NCI-H1694 treated with DMSO at 0.1 percent for 48 hours (cell line): ENCODE measurements at places on chromosomes 7 and 10.
A peak's percentile ranks its signal among the peaks of the same experiment; 100 is the strongest.

DNA sequence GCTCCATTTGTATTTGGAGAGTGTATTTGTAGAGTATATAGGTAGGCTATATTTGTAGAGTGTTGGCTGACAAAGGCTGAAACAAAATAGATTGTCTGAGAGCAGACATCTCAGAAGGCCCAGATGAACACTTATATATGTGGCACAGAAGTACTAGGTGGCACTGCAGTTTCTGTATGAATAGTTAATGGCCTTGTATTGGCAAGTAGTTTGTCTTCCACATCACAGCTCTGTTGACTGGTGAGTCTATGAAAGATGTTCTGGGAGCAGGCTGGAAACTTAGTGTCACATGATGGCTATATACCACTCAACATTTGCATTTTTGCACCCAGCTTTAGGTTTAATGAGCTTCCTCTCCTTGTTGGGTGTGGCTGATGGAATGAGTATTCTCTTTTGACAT, 51.9 kb downstream of the CCNY start:
- no peak for DNase-seq

DNA sequence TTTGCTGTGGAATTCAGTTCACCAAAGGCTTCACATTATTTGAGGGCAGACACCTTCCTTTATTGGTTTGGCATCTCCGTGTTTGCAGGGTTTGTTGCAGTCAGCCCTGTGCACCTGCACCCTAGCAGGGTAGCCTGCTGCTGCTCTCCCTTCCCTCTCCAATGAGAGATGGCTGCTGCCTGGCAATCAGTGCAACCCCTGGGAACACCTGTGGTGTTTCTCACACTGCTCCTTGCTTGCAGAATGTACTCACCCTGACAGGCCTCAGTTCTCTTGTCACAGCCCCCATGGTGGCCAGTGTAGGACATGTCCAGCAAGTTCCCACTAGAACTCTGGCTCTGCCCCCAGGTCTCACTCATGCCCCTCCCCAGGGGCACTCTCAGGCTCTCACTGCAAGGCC, 12.1 kb upstream of the PPIA start:
- no peak for DNase-seq

- no peak for DNase-seq
Observed at GRCh38 chr7:17758008-17758407, 182.3 kb downstream of the SNX13 start.

- DNase-seq: no peak
Observed at GRCh38 chr10:97063983-97064837, 121.5 kb downstream of the SLIT1 start.

GRCh38 chr7:105871142-105871541, 5.3 kb downstream of the ATXN7L1 start:
- DNase-seq: no peak

DNA sequence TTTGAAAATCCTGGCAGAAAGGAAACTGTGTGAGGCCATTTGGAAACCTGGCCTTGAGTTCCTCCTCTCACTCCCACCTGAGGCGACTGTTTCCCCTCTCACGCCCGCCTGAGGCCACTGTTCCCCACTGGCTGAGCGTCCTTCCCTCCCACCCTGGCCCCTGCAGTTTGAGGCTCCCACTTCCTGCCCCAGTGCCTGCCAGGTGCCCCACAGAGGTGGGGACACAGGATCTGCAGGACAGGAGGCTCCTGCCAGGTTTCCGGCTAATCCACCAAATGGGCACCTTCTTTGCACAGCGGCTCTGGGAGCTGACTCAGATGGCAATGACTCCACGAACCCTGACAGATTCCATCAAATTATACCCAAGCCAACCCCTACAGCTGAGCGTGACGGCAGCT, 24.3 kb upstream of the LARP4B start:
- DNase-seq: no peak

- DNase-seq: no peak
Observed at GRCh38 chr10:90007226-90007625, 305.8 kb downstream of the KIF20B start.

GRCh38 chr10:124520558-124521428, 59.2 kb downstream of the LHPP start:
- DNase-seq: no peak

DNA sequence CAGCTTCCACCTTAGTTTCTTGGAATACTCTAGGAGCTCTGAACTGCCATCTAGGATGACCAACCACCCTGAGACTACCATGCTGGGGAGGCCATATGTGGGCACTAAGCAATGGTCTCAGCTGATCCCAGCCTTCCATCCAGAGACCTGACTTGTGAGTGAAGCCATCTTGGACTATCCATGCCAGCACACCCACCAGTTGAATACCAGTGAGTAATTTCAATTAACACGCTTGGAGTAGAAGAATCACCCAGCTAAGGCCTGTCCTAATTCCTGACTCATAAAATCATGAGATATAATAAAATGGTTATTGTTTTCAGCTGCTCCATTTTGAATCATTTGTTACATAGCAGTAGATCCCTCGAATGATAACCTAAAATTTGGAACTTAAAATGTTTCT, 5.2 kb upstream of the KIF5B start:
- no peak for DNase-seq

GRCh38 chr7:151857412-151857811, 19.5 kb downstream of the PRKAG2 start:
- DNase-seq: peak; percentile 93

- no peak for DNase-seq
Observed at GRCh38 chr10:89250865-89251408, 638 bp downstream of the LIPA start.

DNA sequence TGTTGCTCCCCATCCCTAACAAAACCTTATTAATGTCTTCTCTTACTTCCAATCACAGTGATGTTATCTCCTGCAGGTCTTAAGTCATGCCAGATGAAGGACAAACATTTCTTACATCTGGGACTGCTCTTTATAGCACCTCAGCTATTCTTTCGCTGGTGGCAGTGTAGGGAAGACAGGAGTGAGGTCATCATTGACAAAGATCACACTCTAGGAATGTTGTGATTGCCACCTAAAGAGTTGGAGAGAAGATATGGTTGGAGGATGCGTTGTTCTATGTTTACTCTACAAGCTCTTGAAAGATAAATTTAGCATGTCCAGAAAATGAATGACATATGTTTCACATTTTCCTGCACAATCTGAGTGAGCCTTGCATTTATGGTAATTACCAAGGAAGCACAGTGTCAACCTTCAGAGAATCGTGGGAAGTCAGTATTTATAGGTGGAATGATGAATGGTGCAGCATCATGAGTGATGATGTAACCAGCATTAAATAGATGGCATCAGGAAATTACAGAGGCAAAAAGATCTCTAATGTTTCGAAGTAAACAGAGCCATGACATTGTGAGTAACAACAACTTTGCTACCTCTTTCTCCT, 188.1 kb upstream of the STEAP1 start:
- DNase-seq: no peak

DNA sequence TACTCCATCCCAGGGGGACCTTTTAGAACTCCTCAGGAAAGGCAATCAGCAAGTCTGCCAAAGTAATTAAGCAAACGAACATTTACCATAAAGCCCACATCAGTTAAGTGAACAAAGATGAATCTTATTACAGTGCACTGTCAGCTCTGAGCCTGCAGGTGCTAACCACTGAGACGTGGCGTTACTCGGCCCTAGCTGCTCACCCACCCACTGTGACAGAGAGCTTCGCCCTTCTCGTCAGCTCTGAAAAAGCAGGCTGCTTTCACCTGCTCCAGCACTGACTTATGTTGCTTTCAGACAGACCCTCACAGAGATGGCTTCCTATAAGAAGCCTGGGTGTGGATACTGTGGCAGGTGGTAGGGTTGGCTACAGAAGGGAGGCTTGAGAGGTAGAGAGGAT, 57.7 kb upstream of the KCNIP2 start:
- DNase-seq: peak; percentile 2

- DNase-seq: no peak
Observed at GRCh38 chr10:33794460-33794859, 460.0 kb upstream of the NRP1 start.

GRCh38 chr7:136266457-136266856, 289.3 kb upstream of the MTPN start:
- no peak for DNase-seq

- no peak for DNase-seq
Observed at GRCh38 chr10:77905781-77906180, 20.8 kb downstream of the DLG5 start.

GRCh38 chr10:110959379-110960332, 40.3 kb downstream of the SHOC2 start:
- no peak for DNase-seq

DNA sequence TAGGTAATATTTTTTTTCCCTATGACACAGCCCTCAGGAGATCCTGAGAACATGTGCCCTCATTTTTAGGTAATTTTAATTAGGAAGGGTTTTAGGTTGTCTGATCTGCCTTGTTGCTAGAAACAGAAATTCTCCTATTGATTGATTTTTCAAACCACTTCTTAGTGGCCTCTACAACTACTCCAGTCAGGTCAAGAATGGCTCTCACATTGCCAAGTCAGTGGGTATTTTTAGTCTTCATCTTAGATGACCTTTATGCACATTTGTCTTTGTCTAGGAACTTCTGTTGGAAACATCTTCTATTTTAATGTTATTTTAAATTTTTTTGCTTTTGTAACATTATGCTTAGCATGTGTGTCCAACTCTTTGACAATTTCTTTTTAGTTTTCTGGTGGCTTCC, 162.3 kb downstream of the MLLT10 start:
- no peak for DNase-seq

GRCh38 chr10:19629567-19629966, 186.7 kb upstream of the PLXDC2 start:
- no peak for DNase-seq

GRCh38 chr7:106139265-106140251, 27.4 kb upstream of the SYPL1 start:
- DNase-seq: no peak

- DNase-seq: no peak
Observed at GRCh38 chr10:120841522-120842189, 9.5 kb upstream of the WDR11 start.

DNA sequence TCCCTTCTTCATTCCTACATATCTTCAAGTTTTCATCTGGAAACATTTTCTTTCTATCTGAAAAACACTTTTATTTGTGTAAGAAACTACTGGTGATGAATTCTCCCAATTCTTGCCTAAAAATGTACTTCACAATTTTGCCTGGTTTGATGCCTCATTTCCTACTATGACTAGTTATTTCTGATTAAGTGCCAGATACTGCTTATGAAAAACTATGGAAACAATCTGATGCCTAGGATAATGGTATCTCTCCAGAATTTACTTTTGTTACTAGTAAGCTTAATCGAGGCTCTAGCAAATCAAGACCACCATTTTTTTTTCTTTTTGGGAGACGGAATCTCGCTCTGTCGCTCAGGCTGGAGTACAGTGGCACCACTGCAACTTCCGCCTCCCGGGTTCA, 31.3 kb downstream of the CACUL1 start:
- no peak for DNase-seq
